ENCODE measurements at places on chromosomes 7 and 10.

GRCh38 chr7:68146983-68147382 lies 1150.3 kb downstream of the TYW1 start:
- no peak for DNase-seq

GRCh38 chr7:111137296-111138192 lies 46.6 kb downstream of the LRRN3 start:
- no peak for DNase-seq

DNA sequence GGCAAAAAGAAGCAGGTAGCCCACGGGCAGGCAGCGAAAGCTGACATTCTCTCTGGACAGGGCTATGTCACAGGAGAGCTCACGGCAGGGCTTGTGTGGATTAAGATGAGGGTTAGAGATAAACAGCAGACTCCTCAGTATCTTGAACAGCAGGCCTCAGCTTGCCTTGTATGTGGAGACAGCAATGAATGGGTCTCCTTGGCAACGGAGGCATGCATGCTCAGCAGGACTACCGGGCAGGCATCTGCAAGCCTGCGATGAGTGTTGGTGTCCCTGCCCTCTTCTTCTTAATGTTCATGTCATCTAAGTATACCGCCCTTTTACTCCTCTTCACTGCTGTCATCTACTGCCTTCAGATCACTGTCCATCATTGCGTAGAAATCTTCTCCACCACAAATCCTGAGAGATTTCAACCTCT lies 81.9 kb upstream of the C1GALT1 start:
- no peak for DNase-seq

- no peak for DNase-seq
These were observed 114.3 kb downstream of the LMBR1 start for GRCh38 chr7:156778668-156779067.

DNA sequence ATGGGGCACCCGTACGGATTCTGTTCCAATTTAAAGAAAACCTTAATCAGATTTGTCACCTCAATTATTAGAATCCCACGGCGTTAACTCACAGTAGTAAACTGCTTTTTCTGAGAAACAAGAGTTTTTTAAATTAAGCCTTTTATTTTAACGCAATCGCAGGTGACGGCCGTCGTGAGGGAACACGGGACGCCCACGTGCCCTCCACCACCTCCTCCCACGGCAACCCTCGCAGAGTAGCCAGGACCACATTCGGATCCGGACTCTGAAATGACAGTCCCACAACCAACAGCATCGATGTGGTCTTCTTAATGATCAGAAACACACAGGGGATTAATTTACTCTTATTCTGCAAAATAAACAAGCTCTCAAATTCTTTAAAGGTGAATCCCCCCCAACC lies 22.0 kb upstream of the GPR146 start:
- no peak for DNase-seq
